Caco-2 (cell line): ENCODE measurements at places on chromosomes 3 and 15. TPM values are rescaled to one million over a fixed set of nuclear protein-coding genes. Genes with fewer than 3 reads are reported as not detected.

DNA sequence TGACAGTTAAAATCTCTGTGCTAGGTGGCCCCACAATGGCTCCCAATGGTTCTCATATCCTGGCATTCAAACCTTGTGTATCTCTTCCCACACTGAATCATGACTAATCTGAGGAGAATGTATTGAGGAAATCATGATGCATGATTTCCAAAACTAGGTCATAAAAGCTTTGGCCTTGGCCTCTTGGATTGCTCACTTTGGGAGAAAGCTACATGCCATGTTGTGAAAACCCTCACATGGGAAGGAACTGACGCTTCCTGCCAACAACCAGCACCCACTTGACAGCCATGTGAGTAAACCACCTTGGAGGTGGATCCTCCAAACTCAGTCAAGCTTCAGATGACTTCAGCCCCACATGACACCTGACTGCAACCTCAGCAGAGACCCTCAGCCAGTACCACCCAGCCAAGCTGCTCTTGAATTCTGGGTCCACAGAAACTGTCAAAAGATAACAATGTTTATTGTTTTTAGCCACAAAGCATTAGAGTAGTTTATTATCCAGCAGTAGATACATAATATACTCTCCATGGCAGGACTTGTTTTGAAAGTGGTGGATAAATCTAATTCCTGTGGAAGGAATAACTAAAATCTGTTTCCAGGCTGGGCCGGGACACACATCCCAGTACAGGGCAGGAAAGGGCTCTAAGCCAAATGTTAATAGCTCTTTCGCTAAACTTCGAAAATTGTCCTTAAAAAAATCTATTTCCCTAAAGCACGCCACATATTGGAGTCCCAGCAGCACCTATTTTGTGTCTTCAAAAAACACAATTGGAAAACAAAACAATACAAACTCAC, 1.0 kb upstream of the ZNF620 start:
- DNase-seq: no peak

DNA sequence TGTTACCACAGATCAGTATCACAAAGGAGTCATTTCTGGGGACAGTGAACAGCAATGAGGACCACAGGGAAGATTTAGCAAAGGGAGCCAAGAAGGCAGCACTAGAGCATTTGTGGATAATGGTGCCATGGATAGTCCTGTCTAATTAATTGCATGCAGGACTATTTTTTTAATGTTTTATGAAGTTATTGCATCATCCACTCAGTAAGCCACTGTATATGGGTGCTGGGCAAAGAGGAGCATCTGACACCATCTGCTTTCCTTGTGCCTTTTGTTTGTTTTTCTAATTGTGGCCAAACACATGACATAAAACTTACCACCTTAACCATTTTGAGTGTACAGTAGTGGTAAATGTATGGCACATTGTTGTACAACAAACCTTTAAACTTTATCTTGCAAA, 301.1 kb upstream of the LRRFIP2 start:
- DNase-seq: no peak

- DNase-seq: no peak
These were observed 532 bp upstream of the SELENOT start for GRCh38 chr3:150602426-150603152.

- DNase-seq: no peak
These were observed 19.3 kb upstream of the ZNF770 start for GRCh38 chr15:35007397-35007796.

- no peak for DNase-seq
These were observed 20.7 kb upstream of the TIMP4 start for GRCh38 chr3:12179441-12179840.

GRCh38 chr3:172606021-172606420, 82.8 kb upstream of the TNFSF10 start:
- no peak for DNase-seq

- DNase-seq: no peak
These were observed 33.3 kb downstream of the FAH start for GRCh38 chr15:80186066-80186465.

- no peak for DNase-seq
These were observed 45.7 kb downstream of the CHSY1 start for GRCh38 chr15:101206176-101206591.

GRCh38 chr3:34237946-34238345, 439.5 kb downstream of the PDCD6IP start:
- DNase-seq: no peak

DNA sequence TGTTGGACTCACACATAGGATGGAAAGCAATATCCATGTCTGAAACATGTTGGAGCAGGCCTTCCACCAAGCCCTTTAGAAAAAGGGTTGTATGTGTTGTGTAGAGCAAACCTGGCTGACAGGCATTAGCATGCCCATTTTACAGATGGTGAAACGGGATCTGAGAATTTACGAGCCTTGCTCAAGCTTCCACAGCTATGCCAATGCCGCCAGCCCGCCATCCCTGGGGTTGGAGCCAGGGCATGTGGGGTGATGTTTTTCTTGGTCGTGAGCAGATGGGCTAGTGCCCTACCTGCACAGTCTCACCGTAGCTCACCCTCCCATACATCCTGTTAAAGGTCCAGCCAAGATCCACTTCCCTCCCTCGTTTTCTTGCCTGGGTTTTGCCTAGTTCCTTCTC, 97.5 kb upstream of the TLE3 start:
- DNase-seq: no peak

- no peak for DNase-seq
These were observed 563.5 kb upstream of the CCDC54 start for GRCh38 chr3:106813742-106814141.

DNA sequence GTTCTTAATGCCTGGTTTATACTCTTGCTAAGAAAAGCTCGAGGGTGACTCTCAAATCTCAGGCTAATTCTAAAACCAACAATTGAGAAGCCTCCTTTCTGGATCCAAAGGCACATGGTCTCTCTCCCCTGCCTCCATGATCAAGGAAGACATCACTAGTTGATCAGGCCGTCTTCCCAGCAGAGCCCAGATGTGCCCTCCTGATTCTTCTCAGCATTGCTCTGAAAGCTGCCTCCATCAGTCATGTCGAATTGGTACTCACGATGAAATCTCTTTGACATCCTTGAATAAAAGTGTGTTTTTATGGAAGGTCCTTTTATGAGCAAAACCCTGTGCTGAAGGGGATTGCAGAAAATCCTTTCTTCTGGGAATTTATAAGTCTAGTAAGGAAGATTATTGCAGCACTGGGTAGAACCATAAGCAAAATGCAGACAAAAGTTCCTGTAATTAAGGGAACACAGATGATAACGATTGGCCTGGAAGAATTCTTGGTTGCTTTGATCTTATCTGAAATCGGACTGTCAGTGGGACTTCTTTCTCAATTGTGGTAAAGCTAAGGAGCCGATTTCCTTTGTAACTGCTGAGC, 345.9 kb downstream of the PTPRG start:
- DNase-seq: no peak

GRCh38 chr15:101134780-101135179, 117.1 kb downstream of the CHSY1 start:
- DNase-seq: no peak

DNA sequence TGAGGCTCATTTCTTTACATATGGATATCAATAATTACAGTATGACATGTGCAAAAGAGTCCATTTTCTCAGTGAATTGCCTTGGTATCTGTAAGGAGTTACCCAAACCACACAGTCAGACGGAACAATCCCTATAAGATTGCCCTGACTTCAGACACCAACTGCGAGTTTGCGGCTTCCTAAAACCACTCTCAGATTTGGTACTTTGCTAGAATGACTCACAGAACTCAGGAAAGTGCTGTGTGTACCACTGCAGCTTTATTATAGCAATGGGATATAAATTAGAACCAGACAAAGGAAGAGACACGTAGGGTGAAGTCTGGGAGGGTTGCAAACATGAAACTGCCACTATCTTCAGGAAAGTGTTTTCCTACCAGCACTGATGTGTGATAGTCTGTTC, 45.8 kb upstream of the ATP13A3 start:
- DNase-seq: no peak

The LRRC31 gene
- total RNA-seq: 0.64 and 0.70 TPM in 2 replicates

The SYNPR gene
- total RNA-seq: not detected in 2 replicates

The HRG gene
- total RNA-seq: 0.12 TPM in 1 of 2 replicates, not detected in the other

The ARPP21 gene
- total RNA-seq: not detected in 2 replicates

The LMAN1L gene
- not detected in 2 replicates for total RNA-seq
